ENCODE measurements at places on chromosomes 3 and 15.

DNA sequence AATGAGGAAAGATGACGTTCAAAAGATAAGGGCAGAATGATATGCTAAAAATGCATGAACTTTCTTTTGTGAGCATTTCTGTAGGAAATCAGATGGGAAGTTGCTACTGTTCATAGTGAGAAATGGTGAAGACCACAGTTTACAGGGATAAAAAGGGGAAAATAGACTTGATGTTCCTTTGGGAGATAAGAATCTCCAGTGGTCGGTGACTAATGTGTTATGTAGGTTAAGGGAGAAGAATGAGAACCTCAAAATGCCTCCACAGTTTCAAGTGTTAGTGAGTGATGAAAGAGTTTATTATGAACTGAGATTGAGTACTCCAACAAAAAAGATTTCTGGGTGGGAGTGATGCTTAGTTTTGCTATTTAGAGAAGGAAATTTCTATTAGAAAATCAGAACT, 247.2 kb downstream of the LSAMP start:
- DNase-seq, result no peak

DNA sequence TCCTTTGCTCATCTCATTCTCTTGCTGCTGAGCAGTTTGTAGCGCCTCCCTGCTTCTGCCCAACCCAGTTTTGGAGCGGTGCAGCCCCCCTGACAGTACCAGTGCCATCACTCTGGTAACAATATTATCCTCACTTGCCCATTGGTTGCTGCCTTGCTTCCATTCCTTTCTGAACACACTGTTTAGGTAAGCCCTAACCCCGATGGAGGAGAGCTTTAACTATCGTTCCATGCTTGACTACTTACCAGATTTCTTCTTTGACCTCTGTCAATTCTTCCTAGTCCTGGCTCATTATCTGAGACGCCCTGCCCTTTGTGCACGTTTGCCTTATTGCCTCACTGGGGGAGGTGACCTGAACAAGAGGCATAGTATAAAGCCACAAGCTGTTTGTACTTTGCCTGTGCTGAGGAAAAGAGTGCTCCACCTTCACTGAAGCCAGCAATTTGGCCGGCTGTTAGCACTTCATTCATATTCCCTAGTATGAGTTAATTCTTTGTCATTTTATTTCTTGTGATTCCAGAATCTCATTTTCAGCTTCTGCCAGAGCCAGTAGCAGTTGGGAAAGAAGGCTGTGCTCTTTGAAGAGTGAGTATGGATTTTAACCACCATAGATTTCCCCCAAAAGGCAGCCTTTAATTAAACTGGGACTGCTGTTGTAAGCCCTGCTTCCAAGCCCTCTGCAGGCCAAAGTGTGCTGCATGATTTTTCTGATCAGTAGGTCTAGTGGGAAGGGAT, 11.9 kb downstream of the ABHD6 start:
- no peak for DNase-seq

GRCh38 chr3:149414557-149415231, 37.2 kb upstream of the TM4SF1 start:
- DNase-seq, result no peak

DNA sequence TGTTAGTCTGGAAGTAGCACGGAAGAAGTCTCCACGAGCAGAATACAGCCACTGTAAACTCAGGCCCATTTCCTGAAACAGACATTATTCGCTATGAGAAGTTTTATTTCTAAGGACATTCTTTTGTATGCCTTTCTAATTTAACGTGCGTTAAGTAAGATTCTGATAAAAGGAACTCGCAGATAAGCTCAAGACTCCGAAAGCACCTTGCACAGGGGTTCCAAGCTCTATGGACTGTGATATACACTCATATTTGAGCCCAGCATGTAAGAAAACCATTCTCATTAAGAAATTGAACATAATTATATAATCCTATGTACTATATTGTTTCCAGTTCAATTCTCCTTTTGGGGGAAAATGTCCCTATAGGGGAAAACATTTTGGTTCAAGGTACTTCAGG, 28.4 kb downstream of the TFRC start:
- DNase-seq, result no peak

All from stimulated activated naive CD8-positive, alpha-beta T cell treated with anti-CD3 and anti-CD28 coated beads, Interleukin-15, amount 100 ng/mL, for 72 hours (primary cell).